ENCODE measurements at places on chromosomes 5 and 9.

DNA sequence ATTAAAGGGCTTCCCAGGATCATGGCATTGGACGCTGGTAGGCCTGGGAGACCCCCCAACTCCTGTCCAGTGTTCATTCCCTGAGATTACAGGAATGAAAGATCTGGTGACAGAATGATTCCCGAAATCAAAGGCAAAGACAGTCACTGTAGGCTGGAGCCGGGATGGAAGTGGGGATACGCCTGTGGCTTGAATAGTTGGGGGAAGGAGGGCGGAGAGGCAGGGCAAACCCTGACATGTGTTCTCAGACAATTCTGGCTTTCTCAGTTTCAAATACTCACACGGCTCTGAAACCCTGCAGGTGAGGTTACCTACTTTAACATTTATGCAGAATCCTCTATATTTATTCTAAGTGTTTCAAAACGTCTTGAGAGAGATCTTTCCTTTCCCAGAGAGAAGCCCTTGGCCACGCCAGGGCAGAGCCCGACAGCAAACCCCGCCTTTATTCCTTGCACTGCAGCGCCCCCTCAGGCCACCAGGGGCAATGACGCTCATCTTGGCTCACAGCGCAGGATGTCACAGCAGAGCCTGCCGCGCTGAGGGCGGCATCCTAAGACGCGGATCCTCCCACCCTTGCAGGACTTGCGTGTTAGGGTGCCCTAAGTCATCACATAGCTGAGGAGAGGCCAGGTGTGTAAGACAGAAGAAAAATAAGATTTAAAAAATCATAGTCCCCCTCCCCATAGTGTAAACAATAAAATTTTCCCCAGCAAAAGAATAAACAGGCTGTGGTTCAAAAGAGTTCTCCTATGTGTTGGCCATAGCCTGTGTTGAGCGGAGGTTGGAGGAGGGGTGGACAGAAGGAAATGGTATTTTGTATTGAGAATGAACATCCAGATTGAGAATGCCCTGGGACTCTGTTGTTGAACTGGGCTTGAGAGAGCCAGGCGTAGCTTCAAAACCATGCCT lies 284.5 kb downstream of the NTRK2 start:
- peak; percentile 21 for DNase-seq

DNA sequence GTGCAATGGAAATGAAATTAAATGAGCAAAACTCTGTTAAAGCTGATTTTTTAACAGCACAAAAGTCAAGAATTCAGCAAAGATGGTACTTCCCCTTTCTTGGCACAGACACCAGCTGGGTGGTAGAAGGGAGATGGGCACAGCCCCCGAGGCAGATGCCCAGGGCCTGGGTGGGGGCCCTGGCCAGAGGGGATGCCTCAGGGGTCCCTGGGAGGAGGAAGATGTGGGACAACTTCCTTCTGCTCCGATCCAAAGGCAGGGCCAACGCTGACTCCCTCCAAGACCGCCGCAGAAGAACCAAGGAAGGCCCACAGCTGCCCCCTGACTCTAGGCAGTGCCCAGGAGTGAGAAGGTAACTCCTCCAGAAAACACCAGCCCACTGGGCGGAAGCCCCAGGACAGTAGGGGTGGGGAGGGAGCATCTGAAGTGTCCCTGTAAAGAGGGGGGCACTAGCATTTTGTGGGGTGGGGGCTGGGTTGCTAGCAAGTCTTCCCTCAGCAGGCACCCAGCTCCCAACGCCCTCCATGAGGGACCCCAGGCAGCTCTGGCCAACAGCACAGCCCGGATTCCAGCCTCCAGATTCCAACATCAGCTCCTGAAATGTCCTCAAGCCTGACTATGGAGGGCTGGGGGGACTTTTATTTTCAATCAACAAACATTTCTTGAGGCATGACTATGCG lies 4.9 kb downstream of the NACC2 start:
- DNase-seq, result no peak

DNA sequence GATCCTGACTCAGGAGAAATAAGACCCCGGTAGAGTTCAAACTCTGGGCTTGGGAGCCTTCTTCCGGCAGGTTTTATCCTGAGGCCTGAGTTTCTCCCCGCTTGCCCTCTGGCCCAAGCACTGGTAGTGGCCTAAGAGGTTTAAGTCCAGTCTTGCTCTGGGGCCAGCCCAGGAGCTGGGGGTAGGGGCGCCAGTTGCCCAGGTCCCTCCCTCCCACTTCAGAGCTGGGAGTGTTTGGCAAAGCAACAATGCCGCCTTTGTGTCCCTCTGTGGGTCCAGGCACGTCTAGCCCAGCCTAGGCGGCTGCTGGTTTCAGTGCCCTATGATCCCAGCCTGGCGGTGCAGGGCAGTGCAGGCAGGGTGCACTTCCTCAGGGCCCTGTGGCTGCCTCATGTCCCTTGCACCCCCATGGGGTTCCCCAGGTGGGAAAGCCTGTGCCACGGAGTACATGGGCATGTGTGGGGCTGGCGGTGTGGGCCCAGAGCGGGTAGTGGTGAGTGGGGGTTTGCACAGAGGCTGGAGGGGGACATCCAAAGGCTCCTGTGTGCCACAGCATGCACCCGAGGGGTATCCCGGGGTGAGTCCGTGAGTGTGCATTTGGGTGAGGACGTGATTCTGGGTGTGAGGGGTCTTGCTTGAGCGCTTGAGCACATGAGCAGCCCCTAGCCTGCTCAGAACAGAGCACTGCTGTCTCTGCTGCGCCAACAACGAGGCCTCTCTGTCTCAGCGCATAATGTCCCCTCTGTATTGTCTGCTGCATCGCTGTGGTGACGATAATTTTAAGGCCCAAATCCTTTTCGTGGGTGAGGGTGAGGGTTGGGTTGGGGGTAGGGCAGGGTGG lies 61.7 kb upstream of the PSD2 start:
- no peak for DNase-seq

- no peak for DNase-seq
These were observed 99.1 kb upstream of the ABCA1 start for GRCh38 chr9:105027084-105027483.

- DNase-seq, result no peak
These were observed 204.1 kb downstream of the GABBR2 start for GRCh38 chr9:98504298-98505282.

DNA sequence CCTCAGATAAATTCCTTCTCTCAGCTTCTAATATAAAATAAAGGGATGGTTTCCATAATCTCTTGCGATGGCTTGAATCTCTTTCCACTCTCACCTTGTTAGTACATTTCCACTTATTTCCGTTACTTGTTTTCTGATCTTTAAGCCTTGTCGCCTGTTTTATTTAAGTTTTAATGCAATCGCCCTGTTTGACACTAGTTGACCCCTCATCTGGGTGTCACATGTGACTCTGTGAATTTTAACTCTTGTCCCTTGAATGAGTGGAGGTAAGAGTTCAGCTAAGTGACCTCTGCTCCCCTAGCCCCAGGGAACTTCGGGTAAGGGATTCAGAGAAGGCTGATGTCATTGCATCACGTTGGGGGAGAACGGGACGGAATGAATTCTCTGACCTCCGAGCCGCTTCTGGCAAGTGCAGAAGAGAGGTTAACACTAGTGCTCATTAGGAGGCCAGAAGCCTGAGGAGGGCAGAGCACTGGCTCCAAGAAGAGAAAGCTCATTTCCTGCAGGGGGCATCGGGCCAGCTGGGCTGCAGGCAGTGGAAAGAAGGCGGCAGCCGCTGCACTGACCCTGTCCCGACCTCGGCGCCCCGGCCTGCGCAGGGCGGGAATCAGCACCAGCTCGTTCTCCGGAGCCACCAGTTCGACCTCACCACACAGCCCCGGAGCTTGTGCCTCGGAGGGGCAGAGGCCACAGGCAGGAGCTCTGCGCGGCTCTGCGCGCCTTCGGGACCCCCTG lies 569 bp downstream of the HINT2 start:
- DNase-seq, result peak; percentile 35
